ENCODE measurements at places on chromosomes 7 and 10. TPM values are rescaled to one million over a fixed set of nuclear protein-coding genes. Genes with fewer than 3 reads are reported as not detected.

PODXL gene
- total RNA-seq: 44.6 TPM

MEOX2 gene
- total RNA-seq: not detected

RARRES2 gene
- total RNA-seq: not detected

GPNMB gene
- total RNA-seq: 3.2 TPM

HTR5A gene
- not detected for total RNA-seq

EBLN1 gene
- not detected for total RNA-seq

STRIP2 gene
- 8.0 TPM for total RNA-seq

SORCS3 gene
- not detected for total RNA-seq

SP8 gene
- not detected for total RNA-seq

AEBP1 gene
- total RNA-seq: not detected

ERVW-1 gene
- total RNA-seq: not detected

TIMM23B gene
- 24.9 TPM for total RNA-seq

All from A549 treated with ZK216348 at 1 μM for 4 hours (cell line).